ENCODE measurements at places on chromosomes 2 and 18. TPM values are rescaled to one million over a fixed set of nuclear protein-coding genes. Genes with fewer than 3 reads are reported as not detected.
A peak's percentile ranks its signal among the peaks of the same experiment; 100 is the strongest.

Gene LRP2
- not detected for total RNA-seq

GRCh38 chr2:186561467-186562208 lies 28.2 kb upstream of the ITGAV start:
- DNase-seq, result no peak

GRCh38 chr2:101516823-101517690 lies 42.1 kb upstream of the RFX8 start:
- DNase-seq, result peak; percentile 93

GRCh38 chr2:119494163-119494790 lies 30.0 kb downstream of the SCTR start:
- DNase-seq, result no peak

- no peak for DNase-seq
These were observed 9.2 kb upstream of the DNPEP start for GRCh38 chr2:219396863-219397457.

Measured in endothelial cell of umbilical vein (primary cell).